ENCODE measurements at places on chromosomes 2 and 18. TPM values are rescaled to one million over a fixed set of nuclear protein-coding genes. Genes with fewer than 3 reads are reported as not detected.

The RAMP1 gene
- 0.15 TPM for total RNA-seq

The C2orf78 gene
- not detected for total RNA-seq

The STEAP3 gene
- total RNA-seq: 54.0 TPM

The DIPK1C gene
- total RNA-seq: not detected

The DSG4 gene
- total RNA-seq: not detected

The SGPP2 gene
- total RNA-seq: 0.56 TPM

The LRRTM4 gene
- not detected for total RNA-seq

The TXNDC2 gene
- total RNA-seq: 0.12 TPM

The PLEKHH2 gene
- 1.5 TPM for total RNA-seq

The CDH19 gene
- 0.38 TPM for total RNA-seq

The HOXD12 gene
- total RNA-seq: not detected

The ANTXR1 gene
- 137 TPM for total RNA-seq

The GNAL gene
- total RNA-seq: 5.8 TPM

The DLGAP1 gene
- total RNA-seq: not detected

The MC5R gene
- not detected for total RNA-seq

The DSC2 gene
- 1.3 TPM for total RNA-seq

The GREB1 gene
- 2.6 TPM for total RNA-seq

The NDUFV2 gene
- 128 TPM for total RNA-seq

The ACTG2 gene
- total RNA-seq: 0.30 TPM

The FN1 gene
- total RNA-seq: 307 TPM

The SLC4A5 gene
- 0.47 TPM for total RNA-seq

The OST4 gene
- 562 TPM for total RNA-seq

The SCN7A gene
- not detected for total RNA-seq

The CD8A gene
- 0.32 TPM for total RNA-seq

The CNTNAP5 gene
- not detected for total RNA-seq

The CHRNG gene
- total RNA-seq: not detected

The CDCA7 gene
- 44.6 TPM for total RNA-seq

The KCNG3 gene
- 0.56 TPM for total RNA-seq

The CD8B2 gene
- not detected for total RNA-seq

The CFAP53 gene
- 0.38 TPM for total RNA-seq

The ITGA4 gene
- total RNA-seq: 2.6 TPM

The TWIST2 gene
- 8.2 TPM for total RNA-seq

The PDCD1 gene
- 0.12 TPM for total RNA-seq

The RPRM gene
- not detected for total RNA-seq

The FASTKD1 gene
- 23.2 TPM for total RNA-seq

The POTEI gene
- not detected for total RNA-seq

The MOCOS gene
- 3.6 TPM for total RNA-seq

The SLC5A7 gene
- not detected for total RNA-seq

The REG3A gene
- total RNA-seq: not detected

All from A549 treated with Hydrocortisone at 1 μM for 4 hours (cell line).